Astrocyte (in vitro differentiated cells and primary cell): ENCODE measurements at places on chromosomes 2 and 18. TPM values are rescaled to one million over a fixed set of nuclear protein-coding genes. Genes with fewer than 3 reads are reported as not detected.
A peak's percentile ranks its signal among the peaks of the same experiment; 100 is the strongest.

- no peaks in the 10 kb centered on the region for H3K27me3 ChIP-seq
- no peak overlapping the region for H3K4me3 ChIP-seq
- H3K36me3 ChIP-seq = no peaks in the 10 kb centered on the region
- H3K27ac ChIP-seq = no peak overlapping the region
Measured at GRCh38 chr18:64254399-64255093, 105.7 kb upstream of the LINC00305 start.

The DOK1 gene
- total RNA-seq = 19.1 and 19.3 TPM in 2 replicates

The SP140 gene
- 14.1 and 18.5 TPM in 2 replicates for total RNA-seq

GRCh38 chr18:46324087-46324955, 220.1 kb downstream of the HAUS1 start:
- DNase-seq = peak; percentile 64
- no peak overlapping the region for H3K4me3 ChIP-seq
- no peaks in the 10 kb centered on the region for H3K27me3 ChIP-seq
- peaks cover 26% of the 10 kb centered on the region for H3K4me1 ChIP-seq
- no peak overlapping the region for H3K27ac ChIP-seq
- H3K36me3 ChIP-seq = no peaks in the 10 kb centered on the region

- no peaks in the 10 kb centered on the region for H3K4me1 ChIP-seq
- H3K36me3 ChIP-seq = no peaks in the 10 kb centered on the region
- H3K27ac ChIP-seq = no peak overlapping the region
- H3K4me3 ChIP-seq = no peak overlapping the region
- no peak for DNase-seq
Measured at GRCh38 chr2:144547494-144547893, 27.6 kb upstream of the ZEB2 start.

The TUBB8B gene
- total RNA-seq = not detected in 2 replicates

- no peaks in the 10 kb centered on the region for H3K36me3 ChIP-seq
- DNase-seq = no peak
- H3K27me3 ChIP-seq = no peaks in the 10 kb centered on the region
Measured at GRCh38 chr2:177169810-177170514, 42.6 kb upstream of the HNRNPA3 start.

DNA sequence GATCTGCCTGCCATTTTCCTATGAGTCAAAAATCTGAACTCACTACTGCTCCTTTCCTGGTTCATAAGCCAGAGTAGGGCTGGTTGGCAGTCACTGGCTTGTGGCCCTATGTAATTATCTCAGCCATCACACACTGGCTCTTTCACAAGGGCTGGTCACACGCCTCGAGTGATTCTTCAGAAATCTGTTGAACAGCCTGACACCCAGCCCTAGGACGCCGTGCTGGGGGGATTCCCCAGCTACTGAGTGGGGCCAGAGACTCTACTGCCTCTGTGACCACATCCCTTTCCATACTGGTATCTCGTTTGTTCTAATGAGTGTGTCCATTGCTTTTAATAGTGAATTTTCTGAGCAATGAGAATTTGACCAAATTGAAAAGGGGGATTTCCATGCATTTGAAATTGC, 45.8 kb upstream of the RBM44 start:
- no peak overlapping the region for H3K27ac ChIP-seq
- DNase-seq = no peak
- H3K4me1 ChIP-seq = no peaks in the 10 kb centered on the region

DNA sequence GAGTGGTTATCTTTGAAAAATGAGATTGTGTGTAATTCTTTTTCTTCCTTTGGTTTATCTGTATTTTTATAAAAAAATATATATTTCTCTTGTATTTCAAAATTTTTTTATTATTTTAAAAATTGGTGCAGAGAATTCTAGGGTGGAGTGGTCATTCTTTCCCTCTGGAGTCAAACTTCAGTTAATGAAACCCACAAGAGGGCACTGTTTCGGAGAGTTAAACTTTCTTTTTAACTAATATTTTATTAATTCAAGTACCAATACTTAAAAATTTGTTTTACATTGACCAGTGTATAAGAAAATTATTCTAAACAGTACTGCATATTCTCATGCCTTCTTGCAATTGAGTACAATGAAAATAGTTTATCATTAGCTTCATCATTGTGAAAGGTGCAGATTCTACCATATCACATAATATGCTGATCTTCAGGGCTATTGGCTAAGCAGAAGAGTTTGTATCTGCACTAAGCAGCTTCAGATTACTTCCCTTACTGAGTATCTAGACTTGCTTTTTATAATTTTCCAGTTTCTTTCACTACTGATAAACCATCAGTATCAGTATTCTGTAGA, 50.1 kb downstream of the HS1BP3 start:
- H3K27me3 ChIP-seq = no peaks in the 10 kb centered on the region
- DNase-seq = no peak
- H3K27ac ChIP-seq = no peak overlapping the region
- peaks cover 26% of the 10 kb centered on the region for H3K4me1 ChIP-seq
- H3K36me3 ChIP-seq = no peaks in the 10 kb centered on the region

- peak overlapping the region; percentile 23 for H3K27ac ChIP-seq
- H3K27me3 ChIP-seq = no peaks in the 10 kb centered on the region
- peaks cover 27% of the 10 kb centered on the region for H3K4me1 ChIP-seq
- peaks cover 5% of the 10 kb centered on the region for H3K36me3 ChIP-seq
- no peak overlapping the region for H3K4me3 ChIP-seq
Measured at GRCh38 chr2:241157841-241158545, 7.7 kb downstream of the PPP1R7 start.

- DNase-seq = peak; percentile 17
- peak overlapping the region; percentile 56 for H3K4me3 ChIP-seq
- no peaks in the 10 kb centered on the region for H3K36me3 ChIP-seq
- no peak overlapping the region for H3K27ac ChIP-seq
- H3K4me1 ChIP-seq = peaks cover 14% of the 10 kb centered on the region
- peaks cover 34% of the 10 kb centered on the region for H3K27me3 ChIP-seq
Measured at GRCh38 chr18:46334868-46335281, 230.7 kb downstream of the HAUS1 start.

The ACMSD gene
- total RNA-seq = not detected in 2 replicates

- DNase-seq = no peak
- no peak overlapping the region for H3K4me3 ChIP-seq
- H3K36me3 ChIP-seq = peaks cover 22% of the 10 kb centered on the region
- H3K4me1 ChIP-seq = peaks cover 40% of the 10 kb centered on the region
Measured at GRCh38 chr18:22193466-22193865, 24.1 kb downstream of the GATA6 start.

The IL1R1 gene
- 6.9 and 7.5 TPM in 2 replicates for total RNA-seq

GRCh38 chr2:45567288-45567963, 43.6 kb downstream of the SRBD1 start:
- DNase-seq = no peak
- H3K4me3 ChIP-seq = no peak overlapping the region
- peaks cover 13% of the 10 kb centered on the region for H3K4me1 ChIP-seq
- no peaks in the 10 kb centered on the region for H3K27me3 ChIP-seq
- no peaks in the 10 kb centered on the region for H3K36me3 ChIP-seq
